ENCODE measurements at places on chromosomes 16 and 17.

- DNase-seq = no peak
Measured at GRCh38 chr16:66604376-66605176, at the start of gene CMTM3. Gene CMTM3, plus strand, starts transcription at chr16:66604704. Its CDS starts 102 bp downstream, at chr16:66604806.

DNA sequence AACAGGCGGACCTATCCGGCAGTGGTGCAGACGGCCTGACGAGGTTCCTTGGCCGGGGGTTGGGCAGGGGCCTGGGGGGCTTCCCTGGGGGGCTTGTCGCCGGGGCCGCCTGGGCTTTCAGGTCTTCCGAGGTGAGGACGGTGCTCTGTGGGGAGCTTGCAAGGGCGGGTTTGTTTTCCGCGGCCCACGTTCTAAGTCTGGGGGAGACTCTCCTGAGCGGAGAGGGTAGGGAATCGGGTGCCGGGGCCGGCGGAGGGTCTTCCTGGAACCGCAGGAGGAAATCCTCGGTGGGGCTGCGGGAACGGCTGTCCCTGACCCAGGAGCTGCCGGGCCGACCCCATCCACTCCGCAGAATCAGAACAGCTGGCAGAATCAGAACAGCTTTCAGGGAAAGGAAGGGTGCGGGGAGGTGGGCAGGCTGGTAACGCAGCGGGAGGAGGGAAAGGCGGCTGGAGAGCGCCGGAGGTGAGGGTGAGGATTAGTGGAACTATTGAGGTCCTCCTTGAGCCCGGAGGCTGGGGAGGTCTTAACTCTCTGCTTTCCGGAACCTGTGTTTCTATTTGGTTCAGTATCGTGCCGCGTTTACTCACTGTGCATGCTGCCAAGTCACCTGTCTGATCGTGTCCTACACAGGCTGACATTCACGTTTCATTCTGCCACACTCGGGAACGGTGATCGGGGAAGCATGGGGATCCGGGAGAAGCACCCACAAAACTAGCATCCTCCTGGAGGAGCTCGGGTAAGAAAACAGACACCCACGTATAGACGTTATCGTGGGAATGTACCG, 28.9 kb downstream of the CPSF4L start:
- DNase-seq = no peak

GRCh38 chr16:47507701-47508100, 46.6 kb downstream of the PHKB start:
- no peak for DNase-seq

- no peak for DNase-seq
Measured at GRCh38 chr17:15657868-15658267, 26.2 kb downstream of the TRIM16 start.

DNA sequence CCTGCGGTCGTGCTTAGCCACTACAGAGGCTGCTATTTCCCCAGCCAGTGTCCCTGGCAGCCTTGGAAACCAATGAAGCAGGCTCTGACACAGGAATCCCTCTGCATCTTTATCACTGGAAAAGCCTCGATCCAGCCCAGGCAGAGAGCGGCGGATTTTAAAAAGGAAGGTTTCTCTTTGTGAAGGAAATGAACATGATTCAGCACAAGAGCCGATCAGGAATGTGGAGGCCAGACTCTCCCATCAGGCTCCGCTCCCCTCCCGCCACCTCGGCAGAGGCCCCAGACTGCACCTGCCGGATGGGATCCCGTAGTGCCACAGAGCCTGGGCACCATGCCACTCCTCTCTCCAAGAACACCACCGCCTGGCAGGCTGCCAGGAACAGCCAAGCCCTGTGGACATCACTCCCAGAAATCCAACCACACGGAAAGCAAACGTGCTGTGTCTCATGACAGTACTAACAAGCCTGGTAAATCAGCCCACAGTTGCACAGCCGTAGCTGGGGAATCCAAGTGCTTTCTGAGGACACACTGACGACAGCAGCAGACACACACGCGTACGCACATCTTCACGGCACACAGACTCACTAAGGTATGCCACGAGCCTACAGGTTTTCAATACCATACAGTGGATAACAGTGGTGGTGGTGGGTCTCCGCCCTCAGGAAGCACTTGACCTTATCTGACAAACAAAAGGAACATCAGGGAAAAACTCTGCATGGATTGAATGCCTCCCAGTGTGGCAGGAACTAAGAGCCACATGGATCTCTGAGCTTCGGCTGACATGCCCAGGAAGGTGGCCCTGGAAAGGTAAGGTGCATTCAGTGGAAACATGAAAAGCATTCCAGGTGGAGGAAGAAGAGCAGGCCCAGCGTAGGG, 5.4 kb downstream of the LRRC75A start:
- no peak for DNase-seq

DNA sequence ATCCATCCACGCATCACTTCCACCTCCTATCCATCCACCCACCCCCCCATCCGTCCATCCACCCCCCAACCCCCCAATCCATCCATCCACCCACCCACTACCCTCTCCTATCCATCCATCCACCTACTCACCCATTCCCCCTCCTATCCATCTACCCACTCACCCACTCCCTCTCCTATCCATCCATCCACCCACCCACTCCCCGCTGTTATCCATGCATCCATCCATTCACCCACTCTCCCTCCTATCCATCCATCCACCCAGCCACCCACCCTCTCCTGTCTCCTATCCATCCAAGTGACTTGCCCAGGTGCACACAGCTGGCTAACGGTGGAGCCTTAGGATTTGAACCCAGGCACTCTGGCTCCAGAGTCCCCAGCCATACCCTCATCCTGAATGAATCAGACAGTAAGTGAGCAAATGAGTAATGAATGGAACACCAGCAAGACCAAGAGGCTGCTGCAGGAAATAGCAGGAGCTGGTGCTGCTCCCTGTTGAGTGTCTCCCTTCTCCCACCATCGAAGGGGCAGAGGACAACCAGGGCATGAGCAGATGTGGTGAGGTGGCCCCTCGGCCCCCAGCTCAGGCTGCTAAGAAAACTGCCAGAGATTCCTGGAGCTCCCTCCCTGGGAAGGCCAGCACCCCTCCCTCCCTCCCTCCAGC, 62.5 kb downstream of the LITAF start:
- no peak for DNase-seq

DNA sequence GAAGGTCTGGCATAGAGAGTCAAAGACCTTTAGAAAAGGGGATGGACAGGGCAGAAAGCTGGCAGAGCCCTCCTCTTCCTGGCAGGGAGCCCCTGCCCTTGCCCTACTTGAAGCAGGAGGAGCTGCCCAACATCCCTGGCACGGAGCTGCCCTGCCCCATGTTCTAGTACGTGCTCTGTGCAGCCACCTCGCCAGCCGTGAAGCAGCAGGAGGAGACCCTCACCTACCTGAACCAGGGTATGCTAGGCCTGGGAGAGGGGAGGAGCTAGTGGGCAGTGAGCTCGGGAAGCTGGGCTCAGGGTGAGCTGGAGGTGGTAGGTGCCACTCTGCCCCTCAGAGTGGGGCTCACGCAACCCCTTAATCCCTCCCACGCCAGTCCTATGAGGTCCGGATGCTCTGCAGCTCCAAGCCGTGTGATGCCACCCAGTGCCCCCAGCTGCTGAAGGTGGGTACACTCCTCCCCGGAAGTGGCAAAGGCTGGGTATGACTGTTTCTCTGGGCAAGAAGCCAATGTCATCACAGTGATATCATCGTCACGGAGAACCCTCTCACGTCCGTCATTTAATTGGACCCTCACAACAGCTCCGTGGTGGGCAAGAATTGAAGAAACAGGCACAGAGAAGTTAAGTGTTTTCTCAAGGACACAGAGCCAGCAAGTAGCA, 12.7 kb upstream of the STAC2 start:
- DNase-seq = no peak

GRCh38 chr16:22052980-22053379, 39.4 kb upstream of the VWA3A start:
- DNase-seq = no peak

DNA sequence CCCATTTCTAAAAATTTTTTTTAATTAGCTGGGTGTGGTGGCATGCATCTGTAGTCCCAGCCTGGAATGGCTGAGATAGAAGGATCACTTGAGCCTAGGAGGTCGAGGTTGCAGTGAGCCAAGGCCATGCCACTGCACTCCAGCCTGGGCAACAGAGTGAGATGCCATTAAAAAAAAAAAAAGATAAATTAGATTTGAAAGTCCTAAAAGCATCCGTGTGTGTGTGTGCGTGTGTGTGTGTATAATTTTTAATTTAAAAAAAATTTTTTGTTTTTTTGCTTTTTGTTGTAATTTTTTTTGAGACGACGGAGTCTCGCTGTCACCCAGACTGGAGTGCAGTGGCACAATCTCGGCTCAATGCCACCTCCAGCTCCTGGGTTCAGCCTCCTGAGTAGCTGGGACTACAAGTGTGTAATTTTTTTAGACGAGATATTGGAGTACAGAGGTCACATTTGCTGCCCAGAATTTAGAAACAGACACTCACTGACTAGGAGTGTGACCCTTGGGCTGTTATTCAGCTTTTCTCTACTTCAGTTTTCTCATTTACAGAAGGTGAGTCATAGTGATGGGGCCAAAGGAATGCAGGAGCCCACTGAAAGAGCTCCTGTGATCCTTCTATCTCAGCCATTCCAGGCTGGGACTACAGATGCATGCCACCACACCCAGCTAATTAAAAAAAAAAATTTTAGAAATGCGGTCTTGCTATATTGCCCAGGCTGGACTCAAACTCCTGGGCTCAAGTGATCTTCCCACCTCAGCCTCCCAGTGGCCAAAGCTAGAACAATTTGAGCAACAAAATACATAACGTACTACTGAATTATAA, 25.5 kb upstream of the TBX4 start:
- no peak for DNase-seq

DNA sequence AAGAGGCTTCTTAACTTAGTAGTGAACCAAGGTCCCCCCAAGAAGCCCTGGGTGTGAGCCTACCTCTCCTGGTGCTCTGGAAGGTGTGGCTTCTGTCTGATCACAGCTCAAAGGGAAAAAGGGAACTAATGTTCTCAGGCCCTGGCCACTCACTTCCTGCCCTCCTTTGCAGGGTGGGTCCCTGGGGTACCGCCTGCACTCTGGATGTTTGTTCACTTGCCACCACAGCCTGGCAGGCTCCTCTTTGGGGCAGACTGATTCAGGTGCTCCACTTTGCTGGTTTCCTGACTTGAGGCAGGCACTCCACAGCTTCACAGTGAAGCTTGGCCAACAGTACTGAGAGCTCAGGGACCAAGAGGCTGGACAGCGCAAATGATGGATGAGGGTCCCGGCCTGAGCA, 5.9 kb upstream of the MYO15A start:
- no peak for DNase-seq

- no peak for DNase-seq
Measured at GRCh38 chr16:54932737-54933254, 2.1 kb downstream of the IRX5 start.

- DNase-seq = peak; percentile 59
Measured at GRCh38 chr17:48724251-48725003, 1.4 kb downstream of the PRAC2 start.

DNA sequence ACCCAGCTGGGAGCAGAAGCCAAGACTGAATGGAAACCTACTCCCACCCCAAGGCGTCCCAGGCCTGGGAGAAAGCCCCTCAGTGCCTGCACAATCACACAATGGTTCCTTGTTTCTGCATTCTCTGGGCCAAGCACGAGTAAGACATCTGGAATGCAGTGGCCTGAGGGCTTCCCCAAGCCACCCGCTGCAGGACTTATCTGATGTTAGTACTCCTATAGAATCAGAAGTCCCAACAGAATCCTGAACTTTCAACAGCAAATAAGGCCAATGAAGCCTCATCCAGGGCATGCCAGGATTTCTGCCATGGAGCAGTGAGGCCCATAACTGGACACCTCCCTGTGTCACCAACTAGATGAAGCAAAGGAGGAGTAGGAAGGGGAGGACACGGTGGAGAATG, 28.6 kb downstream of the MYO18A start:
- peak; percentile 84 for DNase-seq

- no peak for DNase-seq
Measured at GRCh38 chr17:57482657-57483056, 226.3 kb downstream of the MSI2 start.

Measured in globus pallidus (tissue), 1 donor.